ENCODE measurements at places on chromosomes 4 and X.

DNA sequence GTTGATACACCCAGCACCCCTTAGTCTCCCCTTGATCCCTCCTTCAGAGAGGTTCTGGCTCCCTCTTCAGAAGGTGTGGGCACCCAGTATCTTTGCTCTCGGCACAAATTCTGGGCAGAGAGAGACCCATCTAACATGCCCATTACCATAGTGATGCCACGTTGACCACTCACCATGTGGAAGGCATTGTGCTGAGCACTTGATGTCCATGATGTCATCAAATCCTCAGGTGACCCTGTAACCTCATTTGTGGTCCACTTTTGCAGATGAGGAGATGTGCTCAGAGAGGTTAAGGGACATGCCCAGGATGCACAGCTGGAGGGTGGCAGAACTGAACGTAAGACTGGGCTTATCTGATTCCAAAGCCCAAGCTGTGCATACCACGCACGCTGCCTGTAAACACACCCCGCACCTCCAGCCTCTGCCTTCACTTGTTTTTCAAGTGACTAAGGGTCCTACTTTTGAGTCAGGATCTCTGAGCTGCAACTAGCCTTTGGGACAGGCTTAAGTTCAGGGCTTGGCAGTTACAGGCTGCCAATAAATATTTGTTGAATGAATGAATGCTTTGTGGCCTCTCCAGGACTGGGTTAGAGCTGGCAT lies 55.2 kb downstream of the HTRA3 start:
- no peak for DNase-seq

DNA sequence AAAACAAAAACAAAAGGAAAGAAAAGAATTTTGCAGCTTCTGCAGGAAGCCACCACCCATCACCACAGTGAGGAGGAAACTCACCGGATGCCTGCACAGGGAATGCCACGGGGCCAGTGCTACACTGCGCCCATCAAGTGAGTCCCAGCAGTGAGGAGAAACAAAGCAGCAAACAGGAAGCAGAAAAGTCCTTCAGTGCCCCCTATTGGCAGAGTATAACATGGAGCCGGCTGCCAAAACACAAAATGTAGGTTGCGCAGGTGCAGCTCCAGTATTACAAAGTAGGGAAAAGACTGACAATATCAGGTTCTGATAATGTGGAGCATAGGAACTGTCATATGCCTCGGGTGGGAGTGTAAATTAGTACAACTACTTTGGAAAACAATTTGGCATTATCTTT lies 23.3 kb upstream of the SCML2 start:
- peak; percentile 15 for DNase-seq

GRCh38 chrX:30971774-30972603 lies 82.9 kb upstream of the TAB3 start:
- peak; percentile 53 for DNase-seq

GRCh38 chr4:164706675-164707074 lies 47.3 kb upstream of the SMIM31 start:
- DNase-seq = no peak

- no peak for DNase-seq
Observed at GRCh38 chr4:8146157-8146556, 12.5 kb downstream of the ABLIM2 start.

DNA sequence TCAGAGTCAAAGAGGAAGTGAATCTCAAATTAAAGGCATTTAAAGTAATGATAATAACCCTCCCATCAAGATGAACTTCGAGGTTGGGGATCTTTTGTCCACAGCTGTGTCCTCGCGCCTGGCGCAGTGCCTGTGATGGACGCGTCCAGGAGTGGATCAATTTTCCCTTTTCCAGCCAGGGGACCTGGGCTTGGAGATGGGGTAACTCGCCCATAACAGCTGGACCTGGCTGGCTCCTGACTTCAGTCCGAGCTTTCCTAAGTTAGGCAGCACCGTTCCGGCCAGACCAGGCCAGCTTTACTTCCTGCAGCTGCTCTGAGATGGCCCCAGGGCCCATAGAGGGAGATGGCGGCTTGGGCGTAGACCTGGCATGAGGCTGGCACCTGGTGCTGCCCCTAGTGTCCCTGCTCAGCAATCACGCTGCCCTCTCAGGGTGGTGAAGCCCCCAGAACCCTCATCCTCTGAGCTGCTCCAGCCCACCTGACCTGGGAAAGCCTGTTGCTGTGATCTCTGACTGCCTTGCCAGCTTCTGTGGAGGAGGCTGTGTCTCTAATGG lies 23.9 kb downstream of the ADRA2C start:
- DNase-seq = no peak

- peak; percentile 33 for DNase-seq
Observed at GRCh38 chr4:110042545-110043517, 130.1 kb downstream of the EGF start.

DNA sequence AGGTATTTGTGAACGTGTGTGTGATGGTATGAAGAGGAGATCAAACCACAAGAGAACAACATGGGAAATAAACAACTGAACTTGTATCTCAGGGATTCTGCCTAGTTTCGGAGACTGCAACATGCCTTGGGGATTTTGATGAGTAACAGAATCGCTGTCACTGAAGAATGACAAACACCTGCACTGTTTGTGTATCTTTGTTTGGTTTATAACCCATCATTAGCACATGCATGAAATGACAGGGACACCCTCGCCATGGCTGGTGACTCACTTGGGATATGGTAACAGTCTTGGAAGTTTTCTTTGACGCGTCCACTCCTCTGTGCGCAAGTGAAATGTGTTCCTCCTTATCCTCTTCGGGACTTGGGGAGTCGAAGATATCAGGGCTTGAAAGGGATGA lies 30.3 kb upstream of the MAP3K15 start:
- DNase-seq = no peak

All from fibroblast of skin of right biceps (primary cell).